ENCODE measurements at places on chromosomes 2 and 18.

DNA sequence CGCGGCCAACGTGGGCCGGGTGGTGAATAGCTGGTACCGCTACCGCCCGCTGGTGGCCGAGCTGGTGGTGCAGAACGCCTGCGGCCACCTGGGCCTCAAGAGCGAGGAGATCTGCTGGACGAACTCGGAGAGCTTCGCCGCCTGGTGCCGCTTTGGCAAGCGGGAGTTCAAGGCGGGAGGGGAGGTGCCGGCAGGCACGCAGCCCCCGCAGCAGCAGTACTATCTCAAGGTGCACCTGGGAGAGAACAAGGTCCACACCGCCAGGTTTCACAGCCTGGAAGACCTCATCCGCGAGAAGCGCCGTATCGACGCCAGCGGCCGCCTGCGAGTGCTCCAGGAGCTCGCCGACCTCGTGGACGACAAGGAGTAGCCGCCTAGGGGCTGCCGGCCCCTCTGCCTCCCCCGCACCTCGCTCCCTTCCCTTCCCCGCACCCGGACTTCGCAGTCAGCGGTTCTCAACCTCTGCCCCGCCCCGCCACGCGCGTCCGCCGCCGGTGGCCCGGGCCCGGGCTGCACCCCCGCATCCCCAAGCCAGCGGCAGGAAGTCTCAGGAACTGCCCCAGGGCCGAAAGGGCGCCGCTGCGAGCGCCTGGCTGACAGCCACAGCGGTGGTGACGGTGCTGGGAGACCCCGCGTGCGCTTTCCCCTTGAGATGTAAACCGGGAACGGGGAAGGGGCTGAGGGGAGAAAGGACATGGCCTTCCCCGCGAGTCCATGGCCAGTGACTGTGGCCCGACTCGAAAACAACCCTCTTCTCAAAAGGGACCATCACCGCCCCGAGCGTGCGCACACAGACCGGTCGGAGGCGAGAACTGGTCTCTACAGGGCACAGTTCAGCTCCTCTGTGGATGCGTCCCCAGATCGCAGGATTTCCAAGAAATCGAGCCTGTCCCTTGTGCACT is 2.2 kb downstream of the LRATD1 start:
- DNase-seq: no peak

- no peak for DNase-seq
These were observed 1360.2 kb downstream of the LRP1B start for GRCh38 chr2:140770645-140771044.

DNA sequence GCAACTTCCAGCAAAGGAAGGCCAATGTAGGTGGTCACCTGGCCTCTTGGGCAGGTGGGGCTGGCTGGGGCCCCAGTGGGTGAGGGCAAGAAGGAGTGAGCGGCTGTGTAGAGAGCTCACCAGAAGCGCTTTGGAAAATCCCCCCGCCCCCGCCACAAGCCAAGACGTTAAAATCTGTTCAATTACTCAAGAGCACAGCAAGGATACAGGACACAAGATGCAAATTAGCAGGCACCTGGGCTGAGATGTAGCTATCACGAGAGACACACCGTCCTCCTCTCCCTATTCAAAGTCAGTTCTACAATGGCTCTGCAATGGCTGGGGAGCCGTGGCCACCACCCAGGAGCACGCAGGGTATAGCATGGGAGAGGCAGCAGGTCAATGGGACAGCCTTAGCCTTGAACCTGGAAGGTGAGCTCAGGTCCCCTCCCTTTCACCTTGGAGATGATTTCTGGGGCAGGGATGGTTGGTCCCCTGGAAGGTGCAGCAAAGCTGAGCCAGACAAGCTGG is 38.5 kb upstream of the GPR17 start:
- no peak for DNase-seq

- no peak for DNase-seq
These were observed 71.9 kb upstream of the LYPD6 start for GRCh38 chr2:149258531-149258930.

- peak; percentile 9 for DNase-seq
These were observed 1.1 kb upstream of the HIBCH start for GRCh38 chr2:190320696-190321095.

- no peak for DNase-seq
These were observed 56.6 kb upstream of the NOL4 start for GRCh38 chr18:34281290-34281689.

DNA sequence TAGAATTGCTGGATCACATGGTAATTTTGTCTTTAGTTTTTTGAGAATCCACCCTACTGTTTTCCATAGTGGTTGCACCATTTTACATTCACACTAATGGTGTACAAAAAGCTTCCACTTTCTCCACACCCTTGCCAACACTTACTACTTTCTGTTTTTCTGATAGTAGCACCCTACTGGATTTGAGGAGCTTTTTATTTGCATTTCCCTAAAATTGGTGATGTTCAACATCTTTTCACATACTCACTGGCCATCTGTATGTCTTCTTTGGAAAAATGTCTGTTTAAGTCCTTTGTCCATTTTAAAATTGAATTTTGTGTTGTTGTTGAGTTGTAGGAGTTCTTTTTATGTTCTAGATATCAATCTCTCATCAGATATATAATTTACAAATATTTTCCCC is 3.5 kb downstream of the POLR1A start:
- DNase-seq: no peak

DNA sequence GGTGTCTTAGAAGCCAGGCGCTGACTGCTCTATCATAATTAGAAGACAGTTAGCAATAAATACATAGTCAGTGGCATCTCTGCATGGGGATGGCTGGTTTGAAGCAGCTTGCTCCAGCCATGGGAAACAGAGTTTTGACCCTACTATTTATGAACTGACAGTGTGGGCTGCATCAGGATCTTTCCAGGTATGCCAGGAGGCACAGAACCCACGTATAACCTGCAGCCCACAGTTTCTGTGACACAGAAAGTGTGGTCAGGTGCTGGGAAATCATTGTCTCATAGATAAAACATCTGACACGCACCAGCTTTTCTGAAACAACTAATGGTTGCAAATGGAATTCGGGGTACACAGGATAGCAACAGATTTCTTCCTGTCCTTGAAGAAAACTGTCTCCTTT is 34.7 kb downstream of the INPP4A start:
- no peak for DNase-seq

GRCh38 chr18:21741562-21742314 is 1.1 kb downstream of the MIB1 start:
- no peak for DNase-seq

DNA sequence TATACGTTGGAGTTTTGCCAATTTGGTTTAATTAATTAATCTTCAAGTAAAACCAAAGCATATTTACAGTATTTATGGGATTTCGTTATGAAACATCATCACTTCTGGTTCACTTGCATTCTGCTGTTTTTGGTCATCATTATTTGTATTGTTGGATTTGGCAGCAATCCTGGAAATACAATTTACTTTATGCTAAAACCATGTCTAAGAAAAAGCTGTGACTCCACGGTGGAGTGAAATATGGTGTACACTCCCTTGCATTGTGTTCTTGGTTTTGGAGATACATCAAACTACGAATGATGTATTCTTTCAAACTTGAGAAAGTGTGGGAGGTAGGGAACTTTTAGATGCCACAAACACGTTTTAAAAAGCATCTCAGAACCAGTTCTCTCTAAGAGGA is 106.4 kb downstream of the CTAGE1 start:
- DNase-seq: no peak

Data from activated CD4-positive, alpha-beta T cell treated with anti-CD3 and anti-CD28 coated beads, Interleukin-2, amount 50 U/mL, for 24 hours (primary cell).